ENCODE measurements at places on chromosomes 4 and X.

GRCh38 chr4:84238247-84239090, 260.6 kb downstream of the NKX6-1 start:
- DNase-seq = peak; percentile 21

DNA sequence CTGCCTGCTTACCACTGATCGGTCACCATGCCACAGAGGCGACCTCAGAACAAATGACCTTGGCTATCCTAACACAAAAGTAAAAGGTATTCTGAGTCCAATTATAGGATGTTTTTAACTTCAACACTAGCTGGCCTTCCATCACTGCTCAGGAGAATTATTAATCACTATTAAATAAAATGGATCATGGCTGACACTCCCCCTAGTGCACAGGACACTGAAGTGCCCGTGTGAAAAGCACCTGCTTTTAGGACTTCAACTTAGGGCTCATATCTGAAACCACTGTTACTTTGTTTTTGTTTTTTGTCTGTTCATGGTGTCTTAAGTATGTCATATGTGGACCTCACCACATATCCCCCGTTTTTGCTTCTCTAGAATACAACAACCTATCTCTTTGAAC, 33.9 kb downstream of the STX18 start:
- DNase-seq = no peak

DNA sequence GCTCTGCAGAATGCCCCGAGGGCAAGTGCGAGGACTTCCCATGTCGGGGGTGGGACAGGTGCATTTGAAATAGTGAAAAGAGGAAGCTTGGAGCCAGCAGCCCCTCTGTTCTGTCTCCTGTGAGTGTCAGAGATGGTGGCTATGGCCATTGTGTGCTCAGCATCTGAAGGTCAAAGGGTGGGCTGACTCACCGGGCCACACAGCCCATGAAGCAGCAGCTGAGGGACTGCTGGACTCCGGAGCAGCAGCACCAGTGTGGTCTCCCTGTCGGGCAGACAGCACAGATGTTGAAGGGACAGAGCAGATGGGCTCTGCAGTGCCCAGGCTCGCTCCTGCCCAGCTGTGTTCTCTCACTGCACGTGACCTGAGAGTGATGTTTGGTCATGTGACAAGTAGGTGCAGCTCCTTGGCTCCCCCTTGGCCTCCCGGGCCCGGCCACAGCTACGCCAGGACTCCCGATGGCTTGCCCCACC, 53.5 kb downstream of the TBC1D14 start:
- peak; percentile 52 for DNase-seq

DNA sequence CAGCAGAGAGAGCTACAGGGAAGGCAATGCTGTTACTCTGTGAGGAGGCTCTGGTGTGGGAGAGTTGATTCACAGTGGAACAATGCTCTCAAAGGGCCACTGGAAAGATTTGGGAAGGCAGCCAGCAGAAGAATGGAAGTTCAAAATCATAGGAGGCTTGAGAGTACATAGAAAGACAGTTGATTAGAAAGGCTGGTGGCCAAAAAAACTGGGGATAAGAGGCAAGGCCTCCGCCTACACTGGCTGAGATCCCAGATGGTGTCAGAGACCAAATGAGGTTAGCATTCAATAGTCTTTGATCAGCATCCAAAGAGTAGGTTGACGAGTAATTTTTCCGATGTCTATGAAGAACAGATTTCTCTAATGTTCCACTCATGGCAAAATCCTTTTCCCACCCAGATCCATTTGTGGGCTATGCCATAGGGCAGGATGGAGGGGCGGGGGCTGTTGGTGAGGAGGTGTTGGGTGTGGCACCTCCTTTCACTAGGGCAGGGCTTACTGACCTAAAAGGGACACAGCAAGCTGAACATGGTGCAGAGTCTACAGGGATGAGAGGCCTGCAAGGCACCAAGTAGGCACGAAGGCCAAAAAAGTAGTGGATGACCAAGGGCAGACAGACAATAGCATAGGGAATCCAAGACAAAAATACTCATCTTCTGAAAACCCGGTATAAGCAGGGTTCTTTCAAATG, 15.1 kb downstream of the TEC start:
- DNase-seq = peak; percentile 82

DNA sequence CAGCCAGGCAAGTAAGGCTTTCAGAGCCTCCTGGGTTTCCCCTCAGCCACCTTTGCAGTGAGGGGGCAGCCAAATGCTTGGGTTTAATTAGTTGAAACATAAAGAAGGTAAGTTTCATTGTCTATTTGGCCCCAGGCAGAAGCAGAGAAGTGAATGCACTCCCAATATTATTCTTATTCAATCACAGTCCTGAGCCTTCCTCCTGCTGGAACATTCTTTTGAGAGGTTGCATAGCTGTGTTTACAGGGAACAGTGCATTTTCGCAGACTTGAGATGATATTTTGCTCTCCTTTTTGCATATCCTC, 13.9 kb downstream of the SLC2A9 start:
- no peak for DNase-seq

DNA sequence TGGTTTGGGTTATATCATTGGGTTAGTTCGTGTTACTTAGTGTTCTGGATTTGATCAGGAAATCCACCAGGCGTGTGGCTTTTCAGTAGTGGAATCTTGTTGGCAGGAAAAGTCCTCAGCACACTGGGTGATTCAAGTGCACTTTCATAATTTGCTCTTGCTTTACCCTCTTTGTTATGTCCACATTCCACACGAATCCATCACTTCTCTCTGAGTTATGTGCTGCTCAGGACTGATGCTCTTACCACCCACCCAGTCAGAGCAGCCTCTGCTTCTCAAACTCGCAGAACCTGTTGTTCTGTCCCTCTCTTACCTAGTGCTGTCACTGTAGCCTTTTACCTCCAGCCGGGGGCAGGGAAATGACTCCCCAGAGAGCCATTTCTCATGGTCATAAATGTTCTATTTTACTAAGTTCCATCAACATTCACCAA, 37.2 kb upstream of the SCRG1 start:
- peak; percentile 67 for DNase-seq

DNA sequence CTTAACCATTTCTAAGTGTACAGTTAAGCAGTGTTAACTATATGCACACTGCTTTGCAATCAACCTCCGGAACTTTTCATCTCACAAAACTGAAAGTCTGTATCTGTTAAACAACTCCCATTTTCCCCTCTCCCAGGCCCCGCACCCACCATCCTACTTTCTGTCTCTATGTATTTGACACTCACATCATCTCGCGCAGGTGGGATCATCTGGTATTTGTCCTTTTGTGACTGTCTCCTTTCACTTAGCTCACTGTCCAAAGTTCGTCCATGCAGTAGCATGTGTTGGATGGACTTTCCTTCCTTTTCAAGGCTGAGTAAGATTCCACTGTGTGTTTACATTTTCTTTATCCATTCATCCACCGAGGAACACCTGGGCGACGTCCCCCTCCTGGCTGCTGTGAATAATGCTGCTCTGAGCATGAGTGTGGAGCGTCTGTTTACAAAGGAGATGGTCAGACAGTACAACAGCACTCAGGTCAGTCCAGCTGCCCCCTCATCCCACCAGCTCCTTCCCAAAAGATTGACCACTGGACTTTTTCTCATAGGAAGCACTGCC, 39.8 kb downstream of the DCTD start:
- DNase-seq = no peak

DNA sequence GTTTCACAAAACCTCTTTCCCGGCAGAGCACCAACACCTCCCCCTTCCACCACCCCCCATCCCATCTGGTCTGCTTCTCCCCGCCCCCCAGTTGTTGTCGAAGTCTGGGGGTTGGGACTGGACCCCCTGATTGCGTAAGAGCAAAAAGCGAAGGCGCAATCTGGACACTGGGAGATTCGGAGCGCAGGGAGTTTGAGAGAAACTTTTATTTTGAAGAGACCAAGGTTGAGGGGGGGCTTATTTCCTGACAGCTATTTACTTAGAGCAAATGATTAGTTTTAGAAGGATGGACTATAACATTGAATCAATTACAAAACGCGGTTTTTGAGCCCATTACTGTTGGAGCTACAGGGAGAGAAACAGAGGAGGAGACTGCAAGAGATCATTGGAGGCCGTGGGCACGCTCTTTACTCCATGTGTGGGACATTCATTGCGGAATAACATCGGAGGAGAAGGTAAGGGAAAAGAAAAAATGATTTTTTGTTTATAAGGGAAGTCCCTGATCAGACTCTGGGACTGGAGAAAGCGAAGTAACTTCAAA, at the start of gene PDGFRA:
TSS of gene PDGFRA (plus strand) at position 333 of the 541 bp plus-strand sequence. CDS start 29,476 bp downstream, outside the sequence.
- DNase-seq = peak; percentile 94

- no peak for DNase-seq
Observed at GRCh38 chrX:78934866-78935265, 10.3 kb upstream of the P2RY10 start.

DNA sequence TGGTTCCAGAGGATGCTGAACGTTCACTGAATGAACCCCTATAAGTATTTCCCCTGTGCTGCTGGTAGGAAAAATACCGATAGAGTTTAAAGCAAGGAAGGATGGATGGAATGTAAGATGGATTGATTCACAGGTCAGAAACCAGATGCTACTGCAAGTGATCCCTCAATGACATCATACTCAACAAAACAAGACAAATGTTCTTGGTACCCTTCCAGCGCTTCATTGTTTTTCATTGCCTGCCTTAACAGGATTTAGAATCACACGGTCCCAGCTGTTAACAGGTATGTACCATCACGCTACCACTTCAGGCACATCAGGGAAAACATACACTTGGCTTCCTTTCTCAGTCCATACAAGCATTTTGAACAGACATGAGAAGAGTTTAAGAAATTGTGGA, 118.1 kb upstream of the TLR3 start:
- DNase-seq = no peak

DNA sequence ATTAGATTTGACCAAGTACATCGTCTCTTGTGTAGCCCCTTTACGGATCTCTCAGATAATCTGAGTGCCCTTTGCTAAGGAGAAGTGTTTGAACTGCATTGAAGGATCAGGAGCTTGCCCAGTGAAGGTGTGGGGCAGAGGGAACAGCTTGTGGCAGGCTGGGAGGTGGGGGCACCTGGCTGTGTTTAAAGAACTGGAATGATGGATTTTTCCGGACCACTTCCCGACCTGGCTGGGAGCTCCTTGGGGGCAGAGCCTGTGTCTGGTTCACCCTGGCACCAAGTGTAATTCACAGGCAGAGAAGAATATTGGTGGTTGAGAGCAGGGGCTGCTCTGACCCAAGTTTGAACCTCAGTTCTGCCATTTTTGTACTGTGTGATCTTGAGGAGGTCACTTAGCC, 18.5 kb downstream of the TBC1D14 start:
- no peak for DNase-seq

GRCh38 chr4:81470456-81471297, 1.0 kb downstream of the RASGEF1B start:
- no peak for DNase-seq

GRCh38 chr4:182105416-182105815, 137.8 kb upstream of the TENM3 start:
- no peak for DNase-seq

- DNase-seq = no peak
Observed at GRCh38 chr4:8761824-8762205, 109.8 kb downstream of the HMX1 start.

DNA sequence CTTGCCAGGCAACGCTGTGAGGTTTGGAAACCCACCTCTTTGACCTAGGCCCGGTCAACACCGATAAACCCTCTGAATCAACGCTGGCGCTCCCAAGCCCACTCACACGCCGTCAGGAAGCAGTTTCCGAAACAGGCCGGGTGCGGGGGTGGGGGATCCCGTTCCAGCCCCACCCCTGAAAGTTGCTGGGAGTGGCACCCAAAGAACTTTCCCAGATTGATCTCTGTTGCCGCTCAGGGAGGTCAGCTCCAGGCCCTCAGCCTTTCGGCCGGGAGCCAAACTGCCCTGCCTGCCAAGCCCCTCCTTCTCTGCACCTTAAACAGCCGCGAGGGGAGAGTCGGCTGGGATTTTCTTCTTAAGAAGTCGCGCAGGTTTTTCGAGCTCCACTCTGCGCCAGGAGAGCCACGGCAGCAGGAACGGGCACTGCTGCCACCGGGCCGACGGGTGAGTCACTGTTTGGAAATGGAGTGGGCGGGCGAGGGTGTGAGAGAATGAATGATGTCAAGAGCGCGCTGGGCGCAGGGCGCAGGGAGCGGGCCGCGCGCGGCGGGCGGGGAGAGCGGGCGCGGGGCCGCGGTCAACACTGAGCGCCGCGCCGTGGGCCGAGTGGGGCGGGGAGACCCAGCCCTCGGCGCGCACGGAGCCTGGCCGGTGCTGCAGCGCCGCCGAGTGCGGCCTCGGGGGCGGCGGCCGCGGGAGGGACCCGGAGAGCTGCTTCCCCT, at the start of gene SGMS2:
TSS of gene SGMS2 (plus strand) at position 583 of the 722 bp plus-strand sequence. CDS start 70,622 bp downstream, outside the sequence.
- DNase-seq = peak; percentile 84

DNA sequence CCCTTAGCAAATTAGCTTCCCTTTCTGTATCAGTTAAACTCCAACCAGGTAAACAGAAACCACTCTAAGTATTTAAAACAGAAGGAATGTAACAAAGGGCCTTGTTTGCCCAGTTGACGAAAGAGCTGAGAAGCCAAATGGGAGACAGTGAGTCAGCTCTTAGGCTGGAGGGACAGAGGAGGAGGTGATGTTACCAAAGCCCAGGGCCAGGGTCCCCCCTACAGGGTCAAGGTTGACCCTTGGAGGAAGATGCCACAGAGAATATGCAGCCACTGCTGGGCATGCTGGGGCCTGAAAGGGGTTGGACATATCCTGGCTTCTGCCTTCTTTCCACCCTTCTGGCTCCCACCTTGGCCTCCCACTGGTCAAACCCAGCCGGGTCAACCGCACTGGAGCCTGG, 38.3 kb upstream of the LGI2 start:
- no peak for DNase-seq

DNA sequence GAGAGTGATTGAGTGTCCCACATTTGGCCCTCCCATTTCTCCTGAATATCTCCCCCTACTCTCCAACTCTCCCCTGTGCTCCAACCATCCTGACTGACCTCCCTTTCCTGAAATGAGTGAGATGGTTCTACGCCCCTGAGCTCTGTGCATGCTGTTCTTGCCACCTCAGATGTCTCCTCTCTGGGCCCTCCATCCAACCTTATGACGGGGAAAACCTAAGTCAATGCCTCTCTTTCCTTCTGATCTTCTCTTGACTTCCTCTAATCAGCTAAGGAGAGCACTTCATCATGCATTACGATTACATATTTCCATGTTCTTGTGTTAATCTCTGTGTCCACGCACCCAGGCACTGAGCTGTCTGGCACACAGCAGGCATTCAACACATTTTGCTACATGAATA, 1.1 kb upstream of the TNIP3 start:
- no peak for DNase-seq

- DNase-seq = peak; percentile 64
Observed at GRCh38 chr4:141636771-141637460, 533 bp downstream of the IL15 start.

- peak; percentile 4 for DNase-seq
Observed at GRCh38 chr4:47274901-47275300, 188.6 kb downstream of the COMMD8 start.

DNA sequence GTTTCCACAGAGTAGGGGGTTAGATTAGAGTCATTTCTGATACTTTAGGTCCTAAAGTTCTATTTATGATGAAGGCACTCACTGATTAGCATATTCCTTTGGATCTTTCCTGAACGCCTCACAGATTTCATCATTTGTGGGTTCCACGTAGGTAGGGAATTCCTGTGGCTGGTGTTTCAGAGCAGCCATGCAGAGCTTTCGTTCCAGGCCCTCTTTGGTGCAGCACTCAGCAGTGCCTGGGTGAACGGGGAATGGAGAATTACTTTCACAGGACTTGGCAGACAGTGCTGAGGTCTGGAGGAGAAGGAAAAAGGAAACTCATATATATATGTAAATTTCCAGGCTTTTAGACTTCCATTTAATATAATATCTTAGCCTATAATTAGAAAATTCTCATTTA, 18.5 kb downstream of the GC start:
- DNase-seq = peak; percentile 5

Data from IMR-90 (cell line).